ENCODE measurements at places on chromosomes 2 and 18.

GRCh38 chr2:238528953-238529781 is 102.4 kb downstream of the ASB1 start:
- H3K27me3 ChIP-seq = no peaks in the 10 kb centered on the region
- no peak for DNase-seq
- no peaks in the 10 kb centered on the region for H3K4me1 ChIP-seq
- no peak overlapping the region for H3K4me3 ChIP-seq
- H3K36me3 ChIP-seq = no peaks in the 10 kb centered on the region

GRCh38 chr18:7521226-7521856 is 45.8 kb upstream of the PTPRM start:
- H3K4me3 ChIP-seq = no peak overlapping the region
- no peaks in the 10 kb centered on the region for H3K27me3 ChIP-seq
- no peak for DNase-seq
- H3K27ac ChIP-seq = no peak overlapping the region

DNA sequence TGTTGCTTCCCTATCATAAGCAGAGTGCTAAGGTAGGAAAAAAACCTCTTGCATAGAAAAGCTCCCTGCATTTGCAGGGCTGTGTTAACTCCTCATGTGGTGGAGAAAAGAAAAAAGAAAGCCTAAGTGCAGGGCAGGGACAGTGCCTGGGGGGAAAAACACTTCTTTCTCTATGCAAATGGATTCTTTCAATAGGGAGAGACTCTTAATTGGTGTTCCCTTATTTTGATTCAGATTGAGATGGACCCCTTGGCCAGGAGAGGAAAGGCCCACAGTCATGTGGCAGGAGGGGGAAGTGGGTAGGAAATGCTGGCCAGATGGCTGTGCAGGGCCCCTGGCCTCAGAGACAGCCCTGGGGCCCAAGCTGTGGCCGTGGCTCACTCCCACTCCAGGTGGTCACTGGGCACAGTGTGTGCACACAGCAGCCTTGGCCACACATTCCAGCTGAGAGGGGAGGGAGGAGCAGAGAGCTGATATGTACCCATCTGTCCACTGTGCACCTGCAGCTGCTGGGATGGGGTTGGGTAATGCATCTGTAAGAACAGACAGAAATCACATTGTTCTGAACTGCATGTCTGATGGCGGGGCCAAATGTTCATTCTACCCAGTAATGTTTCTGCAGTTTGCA is 410.4 kb downstream of the DSC3 start:
- peaks cover 2% of the 10 kb centered on the region for H3K4me1 ChIP-seq
- H3K4me3 ChIP-seq = no peak overlapping the region
- H3K27me3 ChIP-seq = no peaks in the 10 kb centered on the region
- DNase-seq = peak; percentile 36
- H3K27ac ChIP-seq = no peak overlapping the region
- no peaks in the 10 kb centered on the region for H3K36me3 ChIP-seq

DNA sequence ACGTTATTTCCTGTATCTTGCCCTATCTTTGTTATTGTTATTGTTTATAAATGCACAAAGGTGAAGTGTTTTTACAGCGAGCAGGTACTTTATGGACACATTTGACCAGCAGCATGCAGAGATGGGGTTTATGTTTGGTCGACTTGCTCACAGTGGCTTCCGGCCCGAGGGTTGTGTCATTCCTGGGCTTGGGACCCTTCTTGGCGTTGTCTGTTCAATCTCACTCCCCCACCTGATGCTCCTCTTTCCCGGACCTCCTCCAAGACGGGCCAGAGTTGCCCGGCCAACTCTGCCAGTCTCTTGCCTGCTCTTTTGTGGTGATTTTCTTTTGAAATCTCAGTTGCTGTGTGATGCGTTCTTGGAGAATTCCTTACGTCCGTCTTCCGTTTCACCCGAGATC is 153.9 kb downstream of the TWIST2 start:
- DNase-seq = no peak
- H3K27me3 ChIP-seq = no peaks in the 10 kb centered on the region
- no peaks in the 10 kb centered on the region for H3K4me1 ChIP-seq
- no peak overlapping the region for H3K4me3 ChIP-seq

DNA sequence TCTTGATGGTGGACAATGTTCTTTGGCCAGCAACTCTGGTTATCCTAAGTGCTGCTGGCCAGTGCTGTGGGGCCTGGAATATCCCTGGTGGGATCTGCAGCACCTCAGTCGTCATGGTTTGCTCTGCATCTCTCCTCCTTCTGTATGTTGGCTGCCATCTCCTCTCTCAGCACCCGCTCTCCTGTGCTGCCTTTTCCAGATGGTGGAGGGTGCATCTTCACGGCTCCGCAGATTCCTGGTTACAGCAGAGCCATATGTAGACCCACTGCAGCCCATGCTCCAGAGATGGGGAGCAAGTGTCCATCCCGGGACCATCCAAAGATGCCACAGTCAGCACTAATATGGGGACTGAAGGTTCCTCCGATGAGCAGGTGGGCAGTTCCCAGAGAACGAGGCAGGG is 90.0 kb downstream of the VAPA start:
- H3K4me1 ChIP-seq = no peaks in the 10 kb centered on the region
- DNase-seq = peak; percentile 33
- no peaks in the 10 kb centered on the region for H3K36me3 ChIP-seq
- no peak overlapping the region for H3K4me3 ChIP-seq
- no peaks in the 10 kb centered on the region for H3K27me3 ChIP-seq
- no peak overlapping the region for H3K27ac ChIP-seq

DNA sequence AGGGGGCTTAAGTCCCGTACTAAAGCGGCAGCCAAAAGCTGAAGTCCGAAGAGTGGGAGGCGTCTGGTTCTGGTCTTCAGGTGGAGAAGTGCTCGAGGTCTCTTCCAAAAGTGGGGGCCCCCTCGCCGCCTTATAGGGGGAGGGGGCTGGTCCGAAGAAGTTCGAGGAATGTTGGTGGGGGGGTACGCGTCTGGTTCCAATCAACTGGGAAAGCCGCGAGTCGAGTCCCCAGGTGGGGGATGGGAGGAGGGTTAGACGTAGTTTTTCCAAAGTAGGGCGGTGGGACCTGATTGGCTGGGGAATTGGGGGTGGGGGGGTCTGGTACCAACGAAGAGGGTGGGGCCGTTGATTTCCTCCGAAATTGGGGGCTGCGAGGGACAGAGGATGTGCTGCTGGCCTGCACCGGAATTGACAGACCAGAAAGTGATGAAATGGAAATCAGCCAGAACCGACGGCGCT is 594 bp downstream of the ITM2C start:
- H3K27ac ChIP-seq = peak overlapping the region; percentile 82
- H3K36me3 ChIP-seq = no peaks in the 10 kb centered on the region
- peaks cover 38% of the 10 kb centered on the region for H3K4me1 ChIP-seq
- peak overlapping the region; percentile 75 for H3K4me3 ChIP-seq
- peak; percentile 63 for DNase-seq

GRCh38 chr2:142425551-142425950 is 294.7 kb upstream of the LRP1B start:
- DNase-seq = no peak
- H3K36me3 ChIP-seq = no peaks in the 10 kb centered on the region
- no peaks in the 10 kb centered on the region for H3K4me1 ChIP-seq
- H3K27ac ChIP-seq = no peak overlapping the region
- peaks cover 1% of the 10 kb centered on the region for H3K27me3 ChIP-seq
- no peak overlapping the region for H3K4me3 ChIP-seq

DNA sequence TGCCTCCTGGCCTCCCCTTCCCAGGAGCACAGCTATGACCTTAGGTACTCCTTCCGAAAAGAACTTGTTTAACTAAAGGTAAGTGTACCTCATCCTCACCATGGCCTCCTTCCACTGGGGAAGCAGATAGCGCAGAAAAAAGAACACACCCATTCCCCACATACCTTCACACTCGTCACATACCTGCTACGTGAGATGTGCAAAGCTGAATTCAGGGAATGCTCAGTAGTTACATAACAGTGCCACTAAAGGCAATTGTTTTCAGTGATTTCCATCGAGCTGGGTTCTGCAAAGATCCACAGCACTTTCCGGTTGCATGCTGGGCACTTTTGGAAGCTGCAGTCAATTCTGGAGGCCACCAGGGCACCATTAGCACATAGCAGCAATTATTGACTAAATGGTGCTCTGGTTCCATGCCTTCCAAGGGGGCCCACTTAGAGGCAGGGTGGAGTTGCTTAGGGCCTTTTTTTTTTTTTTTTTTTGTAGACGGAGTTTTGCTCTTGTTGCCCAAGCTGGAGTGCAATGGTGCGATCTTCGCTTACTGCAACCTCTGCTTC is 41.0 kb downstream of the PAX8 start:
- no peaks in the 10 kb centered on the region for H3K4me1 ChIP-seq
- DNase-seq = no peak
- no peak overlapping the region for H3K4me3 ChIP-seq
- no peaks in the 10 kb centered on the region for H3K27me3 ChIP-seq
- no peaks in the 10 kb centered on the region for H3K36me3 ChIP-seq
- no peak overlapping the region for H3K27ac ChIP-seq

- no peaks in the 10 kb centered on the region for H3K4me1 ChIP-seq
- H3K4me3 ChIP-seq = no peak overlapping the region
- no peak overlapping the region for H3K27ac ChIP-seq
- H3K27me3 ChIP-seq = no peaks in the 10 kb centered on the region
Observed at GRCh38 chr2:11837875-11838734, 91.7 kb downstream of the LPIN1 start.

DNA sequence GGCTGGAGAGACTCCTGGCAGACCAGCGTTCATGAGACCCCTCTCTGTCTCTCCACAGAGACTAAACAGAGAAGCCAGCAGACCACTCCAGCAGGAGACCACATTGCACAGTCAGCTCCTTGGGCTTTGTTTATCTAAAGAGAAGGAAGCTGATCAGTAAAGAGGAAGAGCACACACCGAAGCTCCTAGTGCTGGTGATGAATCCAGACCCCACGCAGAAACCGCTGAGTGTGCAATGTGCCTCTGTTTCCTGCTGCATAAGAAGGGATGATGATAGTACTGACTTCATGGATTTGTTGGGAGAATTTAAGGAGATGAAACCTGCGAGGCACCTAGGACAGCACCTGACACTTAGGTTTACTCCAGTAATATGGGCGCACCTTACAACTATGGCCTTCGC is 544.1 kb upstream of the ID2 start:
- H3K27ac ChIP-seq = no peak overlapping the region
- H3K27me3 ChIP-seq = no peaks in the 10 kb centered on the region
- no peaks in the 10 kb centered on the region for H3K4me1 ChIP-seq
- H3K36me3 ChIP-seq = no peaks in the 10 kb centered on the region
- no peak for DNase-seq
- no peak overlapping the region for H3K4me3 ChIP-seq

DNA sequence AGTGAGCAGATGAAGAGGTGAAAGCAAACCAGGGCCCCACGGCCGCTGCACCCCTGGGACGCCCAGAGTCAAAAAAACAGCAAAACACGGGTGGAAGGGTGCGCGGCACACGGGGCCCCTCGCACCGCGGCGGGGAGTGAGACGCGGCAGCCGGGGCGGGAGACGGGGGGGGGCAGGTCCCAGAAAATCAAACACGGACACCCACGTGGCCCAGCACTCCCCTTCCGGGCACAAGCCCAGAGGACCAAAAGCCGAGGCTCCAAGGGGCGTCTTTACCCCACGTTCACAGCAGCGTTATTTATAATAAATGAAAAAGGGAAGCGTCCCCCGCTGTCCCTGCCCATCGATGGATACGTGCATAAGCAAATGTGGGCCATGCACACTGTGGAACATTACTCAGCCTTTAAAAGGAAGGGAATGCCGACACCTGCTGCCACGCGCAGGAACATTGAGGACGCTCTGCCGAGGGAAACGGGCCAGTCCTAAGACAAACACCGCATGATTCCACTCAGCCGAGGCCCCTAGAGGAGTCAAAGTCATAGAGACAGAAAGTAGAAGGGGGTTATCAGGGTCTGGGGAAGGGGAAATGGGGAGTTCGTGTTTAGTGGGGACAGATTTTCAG is 677 bp upstream of the COPS9 start:
- peak overlapping the region; percentile 100 for H3K4me3 ChIP-seq
- H3K36me3 ChIP-seq = peaks cover 15% of the 10 kb centered on the region
- no peak for DNase-seq
- peaks cover 4% of the 10 kb centered on the region for H3K27me3 ChIP-seq

DNA sequence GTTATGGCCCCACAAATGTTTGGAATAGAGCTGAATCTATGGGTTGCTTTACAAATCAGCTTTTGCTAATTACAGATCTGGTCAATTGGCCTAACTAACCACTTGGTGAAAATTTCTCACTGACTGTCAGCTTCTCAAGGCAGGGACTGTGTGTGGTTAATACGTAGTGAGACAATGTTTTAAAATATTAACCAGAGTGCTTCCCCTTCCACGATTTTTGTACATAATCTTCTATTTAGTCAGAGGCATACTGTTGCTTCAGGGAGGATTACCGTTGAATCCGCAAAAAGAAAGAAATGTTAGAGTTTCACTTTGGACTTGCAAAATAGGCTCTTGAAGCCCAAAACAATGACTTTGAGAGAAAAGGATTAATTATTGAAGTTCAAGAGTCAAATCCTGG is 14.9 kb upstream of the KCNS3 start:
- no peak overlapping the region for H3K4me3 ChIP-seq
- no peak overlapping the region for H3K27ac ChIP-seq
- no peak for DNase-seq
- no peaks in the 10 kb centered on the region for H3K36me3 ChIP-seq

GRCh38 chr18:22006458-22006857 is 162.9 kb upstream of the GATA6 start:
- H3K36me3 ChIP-seq = no peaks in the 10 kb centered on the region
- H3K4me1 ChIP-seq = no peaks in the 10 kb centered on the region
- H3K27ac ChIP-seq = no peak overlapping the region
- H3K4me3 ChIP-seq = no peak overlapping the region
- no peaks in the 10 kb centered on the region for H3K27me3 ChIP-seq

DNA sequence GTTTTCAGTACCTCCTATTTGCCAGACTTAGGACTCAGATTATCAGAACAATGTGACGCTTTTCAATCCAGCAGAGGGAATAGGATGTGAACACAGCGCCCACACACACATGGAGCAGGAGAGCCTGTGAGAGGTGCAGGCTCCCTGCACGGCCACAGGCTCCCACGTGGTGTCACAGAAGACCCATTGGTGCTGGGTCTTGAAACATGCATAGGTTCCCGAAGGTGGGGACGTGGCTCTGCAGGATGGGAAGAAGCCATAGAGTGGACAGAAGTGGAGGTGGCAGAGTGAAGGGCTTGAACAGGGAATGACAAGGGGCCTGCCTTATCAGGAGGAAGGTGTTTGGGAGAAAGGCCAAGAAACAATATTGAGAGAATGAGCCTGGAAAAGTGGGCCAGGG is 78.5 kb upstream of the BCL2L11 start:
- no peaks in the 10 kb centered on the region for H3K4me1 ChIP-seq
- H3K4me3 ChIP-seq = no peak overlapping the region
- H3K36me3 ChIP-seq = no peaks in the 10 kb centered on the region
- no peak for DNase-seq

Measured in H1 (cell line).